ENCODE measurements at places on chromosomes 11 and 22. TPM values are rescaled to one million over a fixed set of nuclear protein-coding genes. Genes with fewer than 3 reads are reported as not detected.

CALCA gene
- polyA plus RNA-seq: not detected

- DNase-seq: no peak
Measured at GRCh38 chr22:29732883-29733282, 13.1 kb downstream of the CABP7 start.

OSM gene
- polyA plus RNA-seq: 0.22 TPM

HOATZ gene
- not detected for polyA plus RNA-seq

OR52H1 gene
- not detected for polyA plus RNA-seq

KRTAP5-10 gene
- not detected for polyA plus RNA-seq

- DNase-seq: no peak
Measured at GRCh38 chr11:63337070-63337469, 32.5 kb upstream of the SLC22A9 start.

DNA sequence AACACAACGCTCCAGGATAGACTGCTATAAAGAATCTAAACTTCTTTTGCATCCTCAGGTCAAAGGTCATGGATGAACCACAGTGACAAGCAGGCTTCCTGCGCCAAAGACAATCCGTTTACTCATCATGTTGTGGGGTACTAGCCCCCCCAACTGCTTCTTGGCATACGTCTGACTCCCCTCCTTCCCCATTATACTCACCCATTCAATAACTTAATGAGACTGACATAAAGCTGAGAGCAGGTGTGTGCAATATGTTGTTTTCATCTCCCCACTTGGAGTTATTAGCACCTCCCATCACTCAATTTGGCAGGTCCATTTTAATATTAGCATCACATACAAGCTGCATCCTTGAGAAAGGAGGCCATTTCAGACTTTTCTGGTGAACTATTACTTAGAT is 157.1 kb downstream of the CADM1 start:
- no peak for DNase-seq

GRK2 gene
- polyA plus RNA-seq: 48.0 TPM

TRPC6 gene
- polyA plus RNA-seq: 0.37 TPM

DNA sequence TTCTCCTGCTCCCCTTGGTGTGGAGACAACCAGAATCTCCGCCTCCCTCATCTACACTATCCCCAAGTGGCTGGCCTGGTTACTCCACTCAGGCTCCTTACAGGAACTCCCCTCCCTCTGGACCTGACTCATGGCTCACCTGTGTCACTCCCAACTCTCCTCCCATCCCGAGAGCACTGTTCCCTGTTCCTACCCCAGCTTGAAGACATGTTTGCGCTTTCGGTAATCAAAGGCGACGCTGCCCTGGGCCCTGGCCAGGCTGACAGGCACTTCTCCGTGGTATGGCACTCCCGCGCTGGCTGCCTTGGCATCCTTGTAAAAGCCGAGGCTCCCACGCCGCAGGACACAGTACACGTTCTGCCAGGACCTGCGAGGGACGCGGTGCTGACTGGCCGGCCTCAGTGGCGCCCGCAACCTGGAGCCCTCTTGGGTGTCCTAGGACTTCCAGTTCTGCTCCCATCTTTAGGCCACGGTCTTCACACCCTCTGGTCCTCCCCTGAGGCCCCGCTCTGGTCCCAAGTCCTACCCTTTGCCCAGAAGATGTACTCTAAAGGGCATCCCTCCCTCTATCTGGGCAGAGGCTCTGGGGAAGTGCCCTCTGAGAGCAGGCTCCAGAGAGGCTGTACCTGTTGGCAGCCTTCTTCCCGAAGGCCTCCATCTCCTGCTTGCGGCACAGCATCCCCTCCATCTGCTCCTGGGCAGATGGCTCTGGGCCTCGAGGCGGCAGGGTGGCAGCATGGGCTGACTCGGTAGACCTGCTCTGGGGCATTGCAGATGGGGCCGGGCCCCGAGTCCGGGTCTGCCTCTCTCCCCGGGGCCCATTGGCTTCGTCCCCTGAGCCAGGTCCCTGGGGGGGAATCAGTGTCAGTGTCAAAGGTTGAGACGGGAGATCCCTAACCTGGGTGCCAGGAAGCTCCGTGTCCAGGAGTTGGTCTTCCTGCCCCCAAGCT is 9.4 kb upstream of the RBM4B start:
- no peak for DNase-seq

FREY1 gene
- polyA plus RNA-seq: 0.59 TPM

- DNase-seq: no peak
Measured at GRCh38 chr11:126573325-126573978, 218.0 kb downstream of the ST3GAL4 start.

DNA sequence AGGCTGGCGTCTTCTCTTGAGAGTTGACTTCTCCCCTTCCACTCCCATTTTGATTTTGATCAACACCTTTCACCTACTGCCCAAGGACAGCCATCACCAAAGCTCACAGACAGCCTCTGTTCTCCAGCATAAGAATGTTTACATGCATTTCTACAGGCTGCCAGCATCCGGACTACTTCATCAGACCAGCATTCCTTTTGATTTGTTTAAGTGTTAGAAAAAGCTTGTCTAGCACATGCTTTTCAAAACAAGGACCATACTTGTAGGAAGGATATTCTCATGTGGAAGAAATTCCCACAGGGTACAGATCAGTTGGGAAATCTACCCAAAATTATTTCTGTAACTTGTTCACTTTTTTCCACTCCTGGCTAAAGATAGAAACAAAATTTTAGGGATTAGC is 6.2 kb upstream of the KCNA4 start:
- no peak for DNase-seq
